ENCODE measurements at places on chromosomes 4 and X.
A peak's percentile ranks its signal among the peaks of the same experiment; 100 is the strongest.

DNA sequence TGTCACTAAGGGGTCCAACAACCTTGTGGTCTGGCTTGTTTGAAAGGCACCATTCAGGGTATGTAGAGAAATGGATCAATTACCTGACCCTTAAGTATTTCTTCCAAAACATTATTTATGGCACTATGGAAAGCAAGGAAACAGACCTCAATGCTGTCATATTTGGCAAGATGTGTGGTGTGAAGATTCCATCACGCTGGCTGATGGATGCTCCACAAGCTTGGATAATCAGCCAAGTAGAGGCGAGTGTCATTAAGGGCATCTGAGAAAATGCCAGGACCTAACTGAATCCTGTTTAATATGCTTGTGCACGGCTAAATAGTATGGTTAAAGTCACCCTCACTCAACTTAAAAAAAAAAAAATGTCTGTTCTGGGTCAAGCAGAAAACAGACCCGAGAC is 120.7 kb downstream of the COMMD8 start:
- no peak for DNase-seq

DNA sequence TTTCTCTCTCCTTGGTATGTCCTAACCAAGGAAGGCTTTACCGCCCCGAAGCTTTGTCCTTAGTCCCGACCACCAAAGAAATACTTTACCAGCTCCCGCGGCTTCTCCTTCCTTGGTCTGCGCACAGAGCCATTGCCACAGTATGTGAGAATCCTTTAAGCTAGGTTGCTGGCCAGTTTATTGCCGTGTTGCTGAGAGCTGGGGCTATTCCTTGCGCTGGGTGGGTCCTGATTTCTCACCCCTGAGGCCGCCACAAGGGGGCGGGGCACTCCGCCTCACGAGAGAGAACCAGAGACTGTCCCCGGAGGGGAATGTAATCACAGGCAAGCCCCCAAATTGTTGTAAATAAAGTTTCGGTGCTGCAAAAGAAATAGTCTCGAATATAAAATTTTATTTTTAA is 331.0 kb upstream of the PCDH10 start:
- DNase-seq: no peak

- DNase-seq: no peak
Observed at GRCh38 chrX:21974011-21974385, 33.5 kb downstream of the SMS start.

DNA sequence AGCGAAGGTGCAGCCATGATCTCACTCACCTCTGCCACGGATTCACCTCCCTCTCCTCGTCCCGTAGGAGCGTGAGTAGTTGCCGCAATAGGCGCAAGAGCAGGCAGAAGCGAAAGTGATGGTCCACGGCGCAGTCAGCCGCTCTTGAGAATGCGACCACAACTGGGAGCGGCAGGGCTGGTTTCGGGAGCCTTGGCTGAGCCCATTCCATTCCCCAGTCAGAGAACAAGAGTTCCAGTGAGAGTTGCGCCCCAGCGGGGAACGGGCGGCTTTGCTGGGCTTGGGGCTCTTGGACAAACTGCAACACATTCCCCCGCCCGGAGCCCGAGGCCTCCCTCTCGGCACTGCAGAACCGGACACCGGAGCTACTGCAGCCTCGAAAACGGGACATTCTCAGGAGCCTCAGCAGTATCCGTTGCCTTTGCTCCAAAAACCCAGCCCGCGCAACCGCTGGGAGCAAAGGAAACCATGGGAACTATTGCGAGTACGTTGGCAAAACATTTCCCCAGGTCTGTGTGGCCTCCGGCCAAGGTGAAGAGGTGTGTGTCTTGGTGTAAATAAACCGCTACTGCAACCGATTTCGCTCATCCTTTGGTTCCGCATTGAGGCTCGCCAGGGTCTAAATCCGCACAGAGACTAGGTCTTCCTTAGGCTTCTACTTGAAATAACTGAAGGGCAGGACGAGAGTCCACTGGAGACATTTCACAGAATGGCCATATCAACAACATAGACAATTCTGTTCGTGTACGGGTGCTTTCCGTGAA is 5.7 kb upstream of the ZBTB33 start:
- peak; percentile 69 for DNase-seq

- no peak for DNase-seq
Observed at GRCh38 chr4:6403400-6403685, 69.1 kb downstream of the PPP2R2C start.

DNA sequence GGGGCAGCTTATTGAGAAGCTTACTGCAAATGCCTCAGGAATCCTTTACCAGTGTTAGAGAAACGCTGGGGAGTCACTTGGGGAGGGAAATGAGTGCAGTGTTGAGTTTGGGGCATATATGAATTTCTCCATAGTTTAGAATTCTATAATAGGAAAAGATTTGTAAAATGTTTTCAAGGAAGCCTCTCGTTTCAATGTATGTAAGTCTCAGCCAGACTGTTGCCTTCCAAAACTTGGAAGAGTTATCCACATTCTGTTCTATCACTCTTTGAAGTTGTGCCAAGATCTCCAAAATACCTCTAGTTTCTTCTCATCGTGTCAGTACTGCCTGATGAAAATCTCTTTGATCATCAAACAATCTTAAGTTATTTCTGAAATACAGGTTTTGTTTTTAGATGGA is 565 bp upstream of the LRCH2 start:
- no peak for DNase-seq

- no peak for DNase-seq
Observed at GRCh38 chrX:51760657-51761056, 17.4 kb downstream of the GSPT2 start.
